ENCODE measurements at places on chromosomes 3 and 15. TPM values are rescaled to one million over a fixed set of nuclear protein-coding genes. Genes with fewer than 3 reads are reported as not detected.

- H3K4me1 ChIP-seq = peaks cover 28% of the 10 kb centered on the region
- no peak overlapping the region for H3K4me3 ChIP-seq
- no peaks in the 10 kb centered on the region for H3K27me3 ChIP-seq
- no peak for DNase-seq
- H3K27ac ChIP-seq = no peak overlapping the region
These were observed 16.7 kb downstream of the ZPLD1 start for GRCh38 chr3:102451543-102451942.

DNA sequence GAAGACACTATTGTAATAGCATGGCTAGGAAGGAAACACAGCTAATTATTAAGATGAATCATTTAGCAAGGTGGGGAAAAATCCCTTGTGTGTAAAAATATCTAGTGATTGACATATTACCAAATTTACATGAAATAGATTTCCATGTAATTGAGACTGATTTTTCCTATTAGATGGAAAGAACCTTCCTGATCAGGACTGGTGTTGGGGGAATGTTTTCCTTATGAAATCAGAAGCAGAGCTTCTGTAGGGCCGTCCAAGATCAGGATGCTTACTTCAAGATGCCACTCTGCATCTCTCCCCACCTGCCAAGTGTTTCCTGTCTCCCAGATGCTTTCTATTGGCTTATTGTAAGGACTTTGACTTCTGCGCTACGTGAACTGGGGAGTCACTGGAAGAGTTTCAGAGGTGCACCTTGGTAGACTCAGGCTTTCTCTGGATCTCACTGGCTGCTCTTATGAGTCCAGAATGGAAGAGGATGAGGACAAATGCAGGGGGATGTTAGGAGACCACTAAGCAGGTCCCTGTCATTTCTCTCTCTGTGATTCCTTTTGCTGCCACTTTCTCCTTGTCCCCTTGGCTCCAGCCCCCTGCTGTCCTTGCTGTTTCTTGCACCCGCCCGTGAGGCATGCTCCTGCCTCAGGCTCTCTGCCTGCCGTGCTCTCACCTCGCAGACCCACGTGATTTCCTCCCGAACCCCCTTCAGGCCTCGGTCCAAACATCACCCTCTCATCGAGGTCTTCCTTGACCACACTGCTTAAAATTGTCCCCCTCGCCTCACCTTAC lies 30.1 kb downstream of the BTD start:
- no peak overlapping the region for H3K4me3 ChIP-seq
- DNase-seq = no peak
- H3K4me1 ChIP-seq = peaks cover 66% of the 10 kb centered on the region
- H3K36me3 ChIP-seq = no peaks in the 10 kb centered on the region
- H3K27ac ChIP-seq = peak overlapping the region; percentile 89
- no peaks in the 10 kb centered on the region for H3K27me3 ChIP-seq

DNA sequence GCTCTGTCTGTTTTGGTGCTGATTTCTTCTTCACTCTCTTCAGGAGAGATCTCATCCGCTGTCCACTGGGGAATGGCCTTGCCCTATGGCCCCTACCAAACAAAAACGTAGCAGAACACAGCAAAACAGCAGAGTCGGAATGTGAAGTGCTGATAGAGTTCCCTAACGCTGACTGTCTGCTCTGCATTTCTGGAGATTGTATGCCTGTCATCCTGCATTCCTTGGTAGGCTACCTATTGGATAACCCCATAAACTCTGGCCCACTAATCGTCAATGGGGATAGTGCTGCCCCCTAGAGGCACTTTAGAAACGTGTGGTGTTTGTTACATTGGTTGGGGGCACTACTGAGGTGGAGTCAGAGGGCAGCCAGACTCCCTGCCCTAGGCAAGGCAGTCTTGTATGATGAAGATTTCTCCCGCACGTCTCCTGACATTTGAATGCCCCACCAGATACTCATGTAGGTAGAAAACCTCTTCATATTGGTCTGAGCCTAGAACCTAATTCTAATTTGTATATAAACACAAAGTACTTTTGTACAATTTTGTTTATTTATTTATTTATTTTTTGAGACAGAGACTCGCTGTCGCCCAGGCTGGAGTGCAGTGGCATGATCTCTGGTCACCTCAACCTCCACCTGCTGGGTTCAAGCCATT lies 15.6 kb upstream of the MAGEF1 start:
- H3K4me3 ChIP-seq = no peak overlapping the region
- no peaks in the 10 kb centered on the region for H3K27me3 ChIP-seq
- no peaks in the 10 kb centered on the region for H3K4me1 ChIP-seq

DNA sequence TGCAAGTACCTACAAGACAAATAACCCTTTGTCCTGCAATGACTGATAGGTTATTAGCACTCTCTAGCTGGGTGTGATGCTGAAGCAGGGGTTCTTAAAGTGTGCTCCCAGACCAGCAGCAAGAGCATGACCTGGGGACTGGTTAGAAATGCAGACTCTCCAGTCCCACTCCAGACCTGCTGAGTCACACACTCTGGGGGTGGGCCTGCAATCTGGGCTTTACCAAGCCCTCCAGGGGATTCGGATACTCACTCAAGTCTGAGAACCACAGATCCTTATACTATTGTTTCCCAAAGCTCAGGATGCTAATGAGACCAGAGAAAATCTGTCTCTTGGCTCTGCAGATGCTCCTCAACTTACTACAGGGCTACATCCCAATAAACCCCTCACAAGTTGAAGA lies 142.1 kb upstream of the RAD18 start:
- no peak overlapping the region for H3K4me3 ChIP-seq
- DNase-seq = no peak

- peaks cover 9% of the 10 kb centered on the region for H3K4me1 ChIP-seq
- no peak for DNase-seq
- H3K36me3 ChIP-seq = no peaks in the 10 kb centered on the region
- no peaks in the 10 kb centered on the region for H3K27me3 ChIP-seq
- no peak overlapping the region for H3K27ac ChIP-seq
These were observed 41.1 kb upstream of the PLXNA1 start for GRCh38 chr3:126941721-126942270.

GRCh38 chr3:111070772-111071256 lies 802 bp upstream of the NECTIN3 start:
- no peak for DNase-seq
- H3K27ac ChIP-seq = peak overlapping the region; percentile 52
- no peaks in the 10 kb centered on the region for H3K27me3 ChIP-seq
- peak overlapping the region; percentile 99 for H3K4me3 ChIP-seq
- peaks cover 16% of the 10 kb centered on the region for H3K4me1 ChIP-seq

- H3K36me3 ChIP-seq = no peaks in the 10 kb centered on the region
- no peak overlapping the region for H3K4me3 ChIP-seq
- no peak overlapping the region for H3K27ac ChIP-seq
- peaks cover 6% of the 10 kb centered on the region for H3K4me1 ChIP-seq
These were observed 208.8 kb downstream of the ADAMTS17 start for GRCh38 chr15:100133001-100133400.

Gene CCR1
- total RNA-seq = not detected

Gene ZDHHC19
- not detected for total RNA-seq

DNA sequence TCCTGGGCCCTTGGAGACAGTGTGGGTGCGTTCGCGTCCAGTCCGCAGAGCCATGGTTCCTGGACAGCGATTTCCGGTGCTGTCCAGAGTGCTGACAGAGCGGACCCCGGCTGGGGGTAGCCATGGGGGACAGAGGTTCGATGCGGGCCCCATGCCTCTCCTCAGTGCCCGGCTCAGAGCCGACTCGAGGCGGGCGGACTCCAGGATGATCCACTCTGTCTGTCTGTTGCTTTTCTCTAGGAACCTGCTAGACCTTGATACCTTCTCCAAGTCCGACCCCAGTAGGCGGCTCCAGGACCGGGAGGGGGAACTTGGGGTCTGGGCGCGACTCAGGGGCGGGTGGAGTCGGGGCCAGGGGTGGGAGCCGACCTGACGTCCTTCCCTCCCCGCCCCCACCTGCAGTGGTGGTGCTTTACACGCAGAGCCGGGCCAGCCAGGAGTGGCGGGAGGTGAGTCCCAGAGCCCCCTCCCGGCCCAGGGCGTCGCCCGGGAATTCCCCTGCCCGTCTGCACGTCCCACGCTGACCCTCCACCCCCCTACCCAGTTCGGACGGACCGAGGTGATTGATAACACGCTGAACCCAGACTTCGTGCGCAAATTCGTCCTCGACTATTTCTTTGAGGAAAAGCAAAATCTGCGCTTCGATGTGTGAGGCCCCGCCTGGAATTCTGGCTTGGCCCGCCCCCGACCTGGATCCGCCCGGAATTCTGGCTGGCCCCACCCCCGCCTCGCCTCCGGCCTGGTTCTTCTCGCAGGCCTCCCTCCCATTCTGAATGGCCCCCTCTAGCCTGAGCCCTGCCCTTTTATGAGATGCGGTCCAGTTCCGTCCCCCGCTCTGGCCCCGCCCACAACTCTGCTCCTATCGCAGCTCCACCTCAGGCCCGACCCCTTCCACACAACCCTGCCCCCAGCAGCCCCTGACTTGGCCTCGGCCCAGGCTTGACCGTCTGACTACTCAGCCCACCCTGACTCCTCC lies 1.0 kb downstream of the CPNE9 start:
- H3K36me3 ChIP-seq = no peaks in the 10 kb centered on the region
- H3K4me1 ChIP-seq = peaks cover 12% of the 10 kb centered on the region
- no peak overlapping the region for H3K27ac ChIP-seq
- H3K27me3 ChIP-seq = peaks cover 13% of the 10 kb centered on the region

Gene SEMA5B
- total RNA-seq = not detected

Gene SIDT1
- 18.4 TPM for total RNA-seq

DNA sequence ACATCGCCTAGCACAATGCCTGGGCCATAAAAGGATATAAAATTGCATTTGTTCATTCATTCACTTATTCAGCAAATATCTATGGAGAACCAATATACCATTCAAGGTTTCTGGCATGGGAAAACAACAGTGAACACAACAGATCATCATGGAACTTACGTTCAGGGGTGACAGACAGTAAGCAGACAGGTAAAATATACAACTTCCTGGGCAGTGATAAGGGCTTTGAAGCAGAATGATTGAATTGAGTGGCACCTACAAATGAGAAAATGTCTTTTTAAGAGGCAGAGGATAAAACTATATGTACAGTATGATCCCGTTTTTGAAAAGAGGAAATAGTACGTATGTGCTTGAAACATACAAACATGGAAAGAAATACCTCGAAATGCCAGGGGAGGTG lies 39.2 kb downstream of the CMTM7 start:
- DNase-seq = no peak
- H3K27ac ChIP-seq = no peak overlapping the region
- no peaks in the 10 kb centered on the region for H3K4me1 ChIP-seq
- H3K27me3 ChIP-seq = no peaks in the 10 kb centered on the region
